Stimulated activated CD4-positive, alpha-beta T cell treated with anti-CD3 and anti-CD28 coated beads, Interleukin-15, amount 100 ng/mL, for 1 hour (primary cell): ENCODE measurements at places on chromosomes 16 and 17.

GRCh38 chr16:87570572-87570937 is 31.8 kb upstream of the JPH3 start:
- DNase-seq = no peak

DNA sequence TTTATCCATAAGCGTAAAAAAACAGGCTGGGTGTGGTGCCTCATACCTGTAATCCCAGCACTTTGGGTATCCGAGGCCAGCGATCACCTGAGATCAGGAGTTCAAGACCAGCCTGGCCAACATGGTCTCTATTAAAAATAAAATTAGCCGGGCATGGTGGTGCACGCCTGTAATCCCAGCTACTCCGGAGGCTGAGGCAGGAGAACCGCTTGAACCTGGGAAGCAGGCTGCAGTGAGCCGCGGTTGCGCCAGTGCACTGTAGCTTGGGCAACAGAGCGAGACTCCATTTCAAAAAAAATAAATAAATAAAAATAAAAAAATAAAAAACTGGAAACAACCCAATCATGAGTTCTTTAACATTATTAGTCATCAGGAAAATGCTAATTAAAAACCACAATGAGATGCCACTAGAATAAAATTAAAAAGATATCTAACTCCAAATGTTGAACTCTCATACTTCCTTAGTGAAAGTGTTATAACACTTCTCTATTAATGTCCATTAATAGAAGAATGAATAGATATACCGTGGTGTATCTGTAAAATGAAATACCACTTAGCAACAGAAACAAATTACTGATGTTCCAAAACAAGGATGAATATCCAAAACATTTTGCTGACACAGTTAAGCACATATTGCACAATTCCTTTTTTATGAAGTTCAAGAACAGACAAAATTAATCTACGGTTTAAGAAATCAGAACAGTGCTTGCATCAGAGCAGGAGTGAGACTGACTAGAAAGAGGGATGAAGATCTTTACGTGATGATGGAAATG is 13.1 kb downstream of the MPHOSPH6 start:
- DNase-seq = no peak

- no peak for DNase-seq
Observed at GRCh38 chr16:17914168-17914567, 422.4 kb downstream of the NPIPA8 start.

GRCh38 chr16:27922433-27922832 is 141.1 kb downstream of the GSG1L start:
- no peak for DNase-seq

DNA sequence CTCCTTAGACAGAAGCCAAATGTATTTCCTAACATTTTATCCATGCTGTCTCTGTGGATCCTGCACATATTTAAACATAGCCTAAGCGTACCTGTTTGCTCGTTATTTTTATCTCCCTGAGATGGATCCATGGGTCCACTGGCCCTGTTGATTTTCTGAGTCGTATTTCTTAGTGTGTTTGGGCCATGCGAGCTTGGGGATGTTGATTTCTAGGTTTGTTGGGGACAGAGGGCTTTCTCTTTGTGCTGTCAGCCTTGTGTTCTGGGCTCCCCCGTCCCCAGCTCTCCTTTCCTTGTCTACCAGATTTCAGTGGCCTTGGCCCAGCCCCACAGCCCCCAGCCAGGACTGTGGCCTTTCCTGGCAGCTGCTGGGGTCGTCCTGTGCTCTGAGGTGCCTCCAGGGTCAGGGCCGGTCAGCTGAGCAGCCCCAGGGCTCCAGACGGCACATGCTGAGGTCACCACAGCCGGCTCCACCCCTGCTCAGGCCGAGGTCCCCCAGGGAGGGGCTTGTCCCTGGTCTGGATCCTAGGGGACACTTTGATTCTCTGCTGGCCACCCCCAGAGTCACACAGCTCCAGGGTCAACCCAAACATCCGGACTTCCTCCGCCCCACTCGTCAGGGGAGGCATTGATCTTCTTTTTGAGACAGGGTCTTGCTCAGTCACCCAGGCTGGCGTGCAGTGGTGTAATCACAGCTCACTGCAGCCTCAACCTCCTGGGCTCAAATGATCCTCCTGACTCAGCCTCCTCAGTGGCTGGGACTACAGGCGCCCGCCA is 4.4 kb downstream of the SSTR5 start:
- no peak for DNase-seq

- DNase-seq = no peak
Observed at GRCh38 chr17:63842173-63842539, 329 bp downstream of the SMARCD2 start.

- DNase-seq = no peak
Observed at GRCh38 chr17:64611369-64611768, 50.7 kb downstream of the SMURF2 start.

DNA sequence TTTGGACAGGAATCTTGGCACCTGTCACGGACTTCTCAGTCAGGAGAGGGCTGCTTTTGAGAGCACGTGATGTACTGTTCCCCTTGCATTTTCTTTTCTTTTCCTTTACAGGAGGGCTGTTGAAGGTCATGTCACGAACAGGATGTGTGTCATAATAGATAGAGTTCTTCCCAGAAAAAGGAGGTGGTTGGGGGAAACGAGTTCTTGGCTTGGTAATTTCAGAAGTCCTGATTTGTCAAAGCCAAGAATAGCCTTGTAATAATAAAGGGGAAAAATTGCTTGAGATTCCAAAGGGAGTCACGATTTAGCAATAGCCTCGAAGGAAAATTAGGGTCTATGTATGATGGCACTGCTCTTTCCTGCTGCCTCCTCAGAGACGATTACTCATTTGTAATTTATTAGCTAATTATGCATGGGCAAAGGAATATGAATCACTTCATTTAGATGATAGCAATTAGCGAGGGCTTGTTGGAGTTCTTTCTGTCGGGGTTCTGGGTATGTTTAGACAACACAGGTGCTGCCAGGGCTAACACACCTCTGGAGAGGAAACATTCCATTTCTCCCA is 277.7 kb upstream of the N4BP1 start:
- DNase-seq = no peak

DNA sequence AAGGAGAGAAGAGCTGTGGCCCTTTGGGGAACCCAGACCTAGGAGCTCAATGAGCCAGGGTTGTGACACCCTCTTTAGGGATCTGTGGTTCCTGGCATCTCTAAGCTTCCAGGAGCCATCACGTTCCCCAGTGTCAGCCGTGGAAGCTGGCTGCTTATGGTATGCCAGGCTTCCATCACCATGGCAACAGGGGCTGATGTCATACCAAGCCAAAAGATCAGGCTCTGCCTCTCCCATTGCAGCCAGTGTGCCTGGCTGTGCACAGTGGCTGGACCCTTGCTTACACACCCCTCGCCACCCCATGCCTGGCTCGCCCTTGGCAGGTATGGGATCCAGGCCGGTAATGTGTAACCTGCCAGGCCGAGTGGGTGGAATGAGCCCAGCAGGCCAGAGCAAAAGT is 91.1 kb downstream of the SSH2 start:
- no peak for DNase-seq

DNA sequence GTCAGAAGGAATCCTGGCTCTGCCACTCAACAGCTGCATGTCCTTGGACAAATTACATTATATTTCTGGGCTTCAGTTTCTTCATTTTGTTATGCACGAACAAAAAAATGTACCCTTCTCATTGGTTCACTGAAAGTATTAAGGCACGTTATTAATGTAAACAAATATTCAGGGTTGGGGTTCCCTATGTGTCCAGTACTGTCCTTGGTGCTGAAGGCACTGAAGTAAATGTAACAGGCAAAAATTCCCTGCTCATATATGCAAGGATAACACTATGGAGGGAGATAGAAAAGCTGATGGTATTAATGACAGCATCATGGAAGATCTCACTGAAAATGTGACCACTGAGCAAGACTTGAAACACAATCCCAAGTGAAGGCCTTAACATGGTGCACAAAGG is 386.6 kb downstream of the XYLT1 start:
- no peak for DNase-seq

GRCh38 chr17:1486802-1487695 is 5.4 kb downstream of the MYO1C start:
- peak; percentile 61 for DNase-seq

DNA sequence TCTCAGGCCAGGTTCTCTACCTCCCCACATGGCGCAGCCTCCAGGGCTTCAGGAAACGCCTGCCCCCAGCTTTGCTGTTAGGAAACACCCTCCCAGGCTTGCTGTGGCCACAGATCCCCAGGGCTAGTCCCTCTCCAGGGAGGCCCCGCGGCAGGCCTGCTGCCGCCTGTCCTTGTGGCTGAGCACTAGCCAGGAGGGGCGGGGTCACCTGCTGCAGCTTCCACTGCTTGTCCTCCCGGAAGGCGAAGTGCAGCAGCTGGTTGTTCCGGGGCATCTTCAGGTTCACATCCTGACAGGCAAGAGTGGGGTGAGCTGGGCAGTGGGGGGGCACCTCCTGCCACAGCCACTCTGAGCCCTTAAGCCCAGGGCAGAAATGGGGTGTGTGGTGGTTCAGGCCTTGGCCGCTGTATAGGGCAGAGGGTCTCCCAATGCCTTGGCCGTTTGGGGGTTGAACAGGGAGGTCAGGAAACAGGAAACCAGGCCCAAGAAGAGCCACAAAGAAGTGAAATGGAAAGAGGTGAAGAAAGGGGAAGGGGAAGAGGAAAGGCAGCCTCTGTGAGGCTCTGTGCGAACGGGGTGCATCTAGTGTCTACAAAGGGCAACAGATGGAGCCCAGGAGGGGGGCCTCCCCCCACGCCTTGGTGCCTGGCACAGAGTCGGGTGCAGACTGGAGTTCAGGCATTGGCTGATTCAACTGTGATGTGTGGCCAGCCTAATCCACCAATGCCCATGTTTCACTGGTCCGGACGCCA is 2.0 kb downstream of the ROGDI start:
- no peak for DNase-seq

GRCh38 chr17:62870552-62870971 is 62.4 kb upstream of the MARCHF10 start:
- DNase-seq = no peak

DNA sequence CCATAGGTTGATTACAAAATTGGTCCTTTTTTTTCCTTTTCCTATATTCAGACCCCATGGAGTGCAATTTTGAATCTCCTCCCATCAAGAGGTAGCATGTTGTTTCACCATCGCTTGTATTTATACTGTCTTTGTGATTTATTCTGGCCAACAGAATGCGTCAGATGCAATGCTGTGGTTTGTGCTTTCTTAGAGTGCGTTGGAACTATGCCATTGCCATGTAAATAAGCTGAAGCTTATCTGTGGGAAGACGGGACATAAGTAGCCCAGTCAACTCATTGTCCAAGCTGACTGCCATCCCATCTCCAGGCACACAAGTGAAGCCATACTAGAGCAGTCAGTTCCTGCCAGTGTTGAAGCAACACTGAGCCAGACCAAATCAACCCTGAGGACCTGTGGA is 1339.3 kb upstream of the GOT2 start:
- no peak for DNase-seq

- no peak for DNase-seq
Observed at GRCh38 chr16:71811261-71811803, 2.7 kb upstream of the AP1G1 start.

GRCh38 chr16:52518884-52519283 is 28.1 kb downstream of the TOX3 start:
- no peak for DNase-seq

DNA sequence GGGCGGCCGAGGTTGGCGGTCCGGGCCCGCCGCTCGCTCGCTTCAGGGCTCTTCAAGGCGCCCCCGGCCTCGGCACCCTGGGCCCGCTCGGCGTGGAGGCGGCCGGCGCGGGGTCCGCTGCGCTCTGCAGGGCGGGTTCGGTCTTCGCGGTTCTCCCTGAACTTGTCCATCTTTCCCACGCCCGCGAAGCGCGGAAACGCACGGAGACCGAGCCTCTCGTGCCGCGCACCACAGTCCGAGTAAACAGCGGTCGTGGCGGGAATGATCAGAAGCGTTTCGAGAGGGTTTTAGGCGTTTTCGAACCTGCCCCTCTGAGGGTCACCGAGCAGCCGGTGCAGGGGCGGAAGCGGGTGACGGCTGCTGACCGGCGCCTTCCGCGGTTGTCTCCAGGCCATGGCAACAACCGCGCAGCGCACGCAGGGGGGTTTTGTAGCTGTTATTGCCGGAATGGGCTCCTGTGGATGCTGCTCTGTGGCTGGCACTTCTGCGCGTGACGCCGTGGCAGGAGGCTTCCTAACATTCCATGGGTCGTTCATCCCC is 414 bp downstream of the NARF start:
- DNase-seq = no peak

DNA sequence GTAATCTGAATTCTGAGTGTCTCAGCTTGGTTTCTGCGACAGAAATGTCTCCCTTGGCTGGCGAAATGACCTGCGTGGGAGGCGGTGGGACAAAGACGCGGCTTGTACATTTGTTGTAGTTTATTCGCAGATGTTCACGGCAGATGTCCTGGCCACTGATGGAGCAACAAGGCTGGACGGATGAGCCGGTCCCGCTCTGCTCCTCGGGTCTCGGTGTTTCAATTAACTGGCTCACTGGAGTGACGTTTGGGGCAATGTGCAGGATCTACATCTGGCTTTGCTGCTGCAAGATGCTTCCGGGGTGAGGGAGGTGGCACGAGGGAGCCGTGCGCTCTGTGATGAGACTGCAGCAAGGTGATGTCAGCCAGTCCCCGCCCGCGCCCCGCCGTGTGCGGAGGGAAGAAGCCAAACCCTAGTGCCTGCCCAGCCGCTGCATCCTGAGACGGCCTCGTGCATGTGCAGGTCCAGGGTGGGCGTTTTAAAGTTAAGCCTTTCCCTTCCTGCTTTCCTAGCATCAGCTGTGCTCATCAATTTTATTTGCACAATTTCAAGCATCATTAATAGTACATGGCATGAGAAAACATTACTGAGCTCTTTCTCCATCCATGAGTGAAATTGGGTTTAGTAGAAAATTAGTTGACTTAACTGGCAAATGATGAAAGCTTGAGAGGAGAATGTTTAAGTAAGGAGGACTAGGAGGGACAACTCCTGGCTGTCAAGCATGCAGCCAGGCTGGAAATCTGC is 44.4 kb downstream of the MGAT5B start:
- DNase-seq = no peak

- DNase-seq = no peak
Observed at GRCh38 chr16:58678269-58678668, 6.3 kb downstream of the SLC38A7 start.

DNA sequence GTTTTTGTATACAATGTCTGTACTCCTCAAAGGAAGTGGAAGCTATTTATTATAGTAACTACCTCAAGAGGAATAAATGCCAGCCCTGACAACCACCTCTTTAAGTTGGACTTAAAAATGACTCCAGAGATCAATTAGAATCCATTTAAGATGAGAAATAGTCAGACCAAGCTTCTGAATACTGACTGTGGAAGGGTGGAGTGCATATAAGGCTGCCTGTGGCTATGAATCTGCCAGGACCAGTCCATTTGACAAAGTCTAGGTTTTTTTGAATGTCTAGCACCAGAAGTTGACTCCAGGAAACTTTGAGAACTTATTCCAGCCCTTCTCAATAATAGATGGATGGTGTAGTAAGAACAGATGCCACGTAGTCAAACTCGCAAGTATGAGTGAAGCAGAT is 15.0 kb downstream of the OGFOD1 start:
- DNase-seq = no peak

DNA sequence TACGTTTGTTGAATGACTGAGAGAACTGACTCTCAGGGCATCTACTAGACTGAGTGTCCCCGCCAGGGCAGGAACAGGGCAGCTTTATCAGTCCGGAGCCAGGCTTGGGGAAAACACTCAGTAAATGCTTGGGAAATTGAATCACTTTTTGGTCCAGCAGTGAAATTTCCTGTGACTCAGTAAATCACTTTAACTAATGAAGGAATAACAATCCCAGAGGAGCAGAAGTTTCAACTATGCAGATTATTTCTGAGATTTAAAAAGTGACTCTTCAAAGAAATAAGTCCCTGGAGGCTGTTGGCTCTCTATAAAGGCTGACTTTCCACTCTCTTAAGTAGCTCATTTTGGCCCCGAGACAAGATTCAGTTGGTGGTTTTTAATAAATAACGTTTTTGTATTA is 101.8 kb downstream of the FOXL1 start:
- DNase-seq = no peak

GRCh38 chr17:66520999-66521398 is 218.6 kb downstream of the PRKCA start:
- no peak for DNase-seq
